Neural crest cell (in vitro differentiated cells): ENCODE measurements at places on chromosomes 4 and X. TPM values are rescaled to one million over a fixed set of nuclear protein-coding genes. Genes with fewer than 3 reads are reported as not detected.

DNA sequence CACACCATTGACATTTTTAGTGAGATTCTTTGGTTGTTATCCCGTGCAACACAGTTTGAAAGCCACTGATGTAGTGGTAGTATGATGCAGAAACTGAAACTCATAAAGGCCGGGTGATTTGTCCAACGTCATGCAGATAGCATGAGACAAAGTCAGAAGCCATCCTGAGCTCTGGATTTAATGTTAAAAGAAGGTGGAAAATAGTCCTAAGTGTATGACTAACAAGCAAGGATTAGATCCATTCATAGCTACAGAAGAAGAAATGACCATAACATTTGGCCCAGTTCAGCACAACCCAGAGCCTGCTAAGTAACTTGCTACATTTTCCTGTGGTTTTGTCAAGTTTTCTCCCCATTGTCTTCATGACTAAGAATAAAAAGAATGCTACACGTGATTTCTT lies 142.4 kb downstream of the AMELX start:
- DNase-seq = no peak

Gene FGD1
- 34.0 and 36.6 TPM in 2 replicates for total RNA-seq

DNA sequence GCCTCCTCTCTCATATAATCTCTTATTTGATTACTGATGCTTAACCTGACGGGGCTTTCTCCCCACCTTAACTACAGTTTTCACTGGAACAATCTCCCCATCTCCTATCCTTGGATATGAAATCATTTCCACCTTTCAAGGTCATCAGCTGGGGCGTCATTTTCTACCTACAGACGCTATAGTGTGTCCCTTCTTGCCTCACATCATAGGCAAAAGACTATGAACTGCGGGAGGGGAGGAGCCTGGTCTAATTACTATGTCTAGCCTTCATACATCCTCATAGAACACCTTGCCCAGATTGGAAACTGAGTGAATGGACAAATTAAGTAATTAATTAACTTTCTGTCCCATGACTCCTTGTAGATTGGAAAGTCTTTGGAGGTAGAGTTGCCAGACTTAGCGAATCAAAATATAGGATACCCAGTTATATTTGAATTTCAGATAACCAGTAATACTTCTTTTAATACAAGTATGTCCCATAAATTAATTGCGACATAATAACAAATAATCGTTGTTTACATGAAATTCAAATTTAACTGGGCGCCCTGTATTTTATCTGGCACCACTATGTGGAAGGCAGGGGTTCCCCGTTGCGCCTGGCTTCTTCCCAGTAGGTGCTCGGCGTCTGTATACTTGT lies 752 bp upstream of the ATP6AP2 start:
- no peak for DNase-seq

GRCh38 chr4:87014284-87014782 lies 79.5 kb downstream of the AFF1 start:
- no peak for DNase-seq

GRCh38 chrX:19602866-19603622 lies 87.7 kb upstream of the MAP3K15 start:
- DNase-seq = no peak

DNA sequence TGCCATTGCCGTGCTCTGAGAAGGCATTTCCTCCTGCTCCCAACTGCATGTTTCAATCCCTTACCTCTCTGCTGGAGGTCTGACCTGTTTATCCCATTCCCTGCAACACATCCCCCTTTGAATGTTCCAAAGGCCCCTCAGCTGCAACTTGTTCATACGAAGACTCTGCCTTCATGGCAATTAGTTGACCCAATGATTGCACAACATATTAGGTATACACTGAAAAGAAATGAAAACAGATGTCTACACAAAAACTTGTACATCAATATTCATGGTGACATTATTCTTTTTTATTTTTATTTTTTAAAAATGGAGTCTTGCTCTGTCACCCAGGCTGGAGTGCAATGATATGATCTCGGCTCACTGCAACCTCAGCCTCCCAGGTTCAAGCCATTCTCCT lies 54.9 kb upstream of the STX18 start:
- DNase-seq = no peak
